ENCODE measurements at places on chromosomes 1 and 21.

GRCh38 chr1:240100371-240100934, 8.8 kb downstream of the FMN2 start:
- no peak for DNase-seq

- DNase-seq = no peak
These were observed 73.7 kb upstream of the FGGY start for GRCh38 chr1:59223198-59223597.

GRCh38 chr1:31885851-31886250, 52.3 kb downstream of the PTP4A2 start:
- DNase-seq = no peak

DNA sequence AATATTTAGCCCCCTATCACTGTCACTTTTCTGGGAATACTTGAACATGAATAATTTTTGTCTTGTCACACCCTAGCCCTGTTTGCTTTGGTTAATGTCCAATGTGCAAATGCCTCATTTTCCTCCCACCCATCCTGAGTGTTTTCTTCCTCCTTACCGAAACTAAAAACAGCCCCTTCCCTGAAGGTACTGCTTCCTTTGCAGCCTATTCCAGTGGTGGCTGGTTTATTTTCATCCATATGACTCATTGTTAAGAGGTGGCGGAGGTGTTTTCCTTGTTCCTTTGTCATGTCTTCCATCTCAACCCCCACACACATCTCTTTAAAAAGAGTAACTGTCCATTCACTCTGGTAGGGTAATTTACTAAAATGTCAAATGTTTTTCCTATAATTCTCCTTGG, 40.4 kb downstream of the CD55 start:
- DNase-seq = no peak

DNA sequence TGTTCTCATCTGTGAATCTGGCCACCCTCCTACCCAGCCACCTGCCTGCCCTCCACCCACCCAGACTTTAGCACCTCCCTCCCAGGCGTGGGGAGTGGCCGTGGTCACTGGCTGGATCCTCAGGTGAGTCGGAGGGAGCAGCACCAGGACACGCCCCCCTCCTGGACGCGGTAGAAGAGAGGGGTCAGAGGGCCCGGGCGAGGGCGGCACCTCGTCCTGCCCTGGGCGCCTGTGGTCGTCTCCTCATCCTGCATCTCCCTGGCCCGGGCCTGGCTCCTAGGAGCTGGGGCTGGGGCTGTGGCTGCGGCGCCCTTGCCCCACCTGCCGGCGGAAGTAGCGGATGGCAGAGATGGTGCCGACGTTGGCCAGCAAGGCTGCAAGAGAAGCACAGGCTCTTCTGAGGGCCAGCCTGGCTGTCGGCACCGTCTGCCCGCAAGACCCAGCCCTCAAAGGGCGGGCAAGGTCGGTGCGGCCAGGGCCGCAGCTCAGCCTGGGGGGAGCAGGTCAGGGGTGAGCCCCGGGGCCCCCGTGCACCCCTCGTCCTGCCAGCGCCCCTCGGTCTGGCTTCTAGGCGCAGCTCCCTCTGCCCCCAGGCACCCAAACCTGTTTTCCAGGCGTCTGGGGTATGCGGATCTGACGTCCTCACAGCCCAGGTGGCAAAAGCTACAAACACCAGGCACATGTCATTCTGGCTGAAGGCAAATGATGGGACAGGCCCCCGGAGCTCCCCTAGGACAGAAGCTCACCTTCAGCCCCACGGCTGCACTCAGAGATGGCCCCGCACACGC, 5.8 kb downstream of the PERM1 start:
- DNase-seq = no peak

DNA sequence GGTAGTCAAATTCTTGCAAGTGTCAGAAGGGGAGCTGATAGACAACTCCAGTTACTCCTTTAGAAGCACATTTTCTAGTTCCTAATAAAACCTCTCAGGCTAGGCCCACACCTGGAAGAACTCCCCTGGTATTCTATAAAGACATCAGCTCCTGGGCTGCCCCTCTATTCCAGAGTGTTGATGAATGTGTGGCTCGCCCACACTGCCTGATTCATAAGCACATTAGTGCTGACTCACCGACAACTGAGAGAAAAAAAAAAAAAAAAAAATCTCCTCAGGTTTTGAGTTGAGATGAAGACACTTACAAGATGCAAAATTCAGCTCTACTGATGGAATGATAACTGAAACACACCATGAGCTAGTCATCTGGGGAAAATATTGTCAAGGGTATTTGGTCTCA, 188.1 kb downstream of the TNR start:
- DNase-seq = no peak

GRCh38 chr1:173489149-173489600, 12.0 kb downstream of the PRDX6 start:
- DNase-seq = no peak

DNA sequence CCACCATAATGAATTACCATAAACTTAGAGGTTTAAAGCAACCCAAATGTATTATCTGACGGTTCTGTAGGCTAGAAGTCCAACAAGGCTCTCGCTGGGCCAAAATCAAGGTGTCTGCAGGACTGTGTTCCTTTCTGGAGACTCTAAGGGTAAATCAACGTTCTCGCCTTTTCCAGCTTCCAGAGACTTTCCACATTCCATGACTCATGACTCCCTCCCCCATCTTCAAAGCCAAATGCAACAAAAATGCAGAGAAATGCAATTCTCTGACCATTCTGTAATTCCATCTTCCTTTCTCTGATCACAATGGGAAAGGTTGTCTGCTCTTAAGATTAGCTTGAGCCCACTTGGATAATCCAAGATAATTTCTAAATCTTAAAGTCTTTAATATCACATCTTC, 287.1 kb downstream of the LTN1 start:
- peak; percentile 52 for DNase-seq

- DNase-seq = no peak
These were observed 96.8 kb downstream of the TENT5C start for GRCh38 chr1:117702654-117703053.

GRCh38 chr1:20507248-20507563, 745 bp downstream of the MUL1 start:
- no peak for DNase-seq

- DNase-seq = no peak
These were observed 262.1 kb downstream of the AKT3 start for GRCh38 chr1:243587823-243588560.

GRCh38 chr1:115665319-115666096, 23.7 kb downstream of the VANGL1 start:
- no peak for DNase-seq

DNA sequence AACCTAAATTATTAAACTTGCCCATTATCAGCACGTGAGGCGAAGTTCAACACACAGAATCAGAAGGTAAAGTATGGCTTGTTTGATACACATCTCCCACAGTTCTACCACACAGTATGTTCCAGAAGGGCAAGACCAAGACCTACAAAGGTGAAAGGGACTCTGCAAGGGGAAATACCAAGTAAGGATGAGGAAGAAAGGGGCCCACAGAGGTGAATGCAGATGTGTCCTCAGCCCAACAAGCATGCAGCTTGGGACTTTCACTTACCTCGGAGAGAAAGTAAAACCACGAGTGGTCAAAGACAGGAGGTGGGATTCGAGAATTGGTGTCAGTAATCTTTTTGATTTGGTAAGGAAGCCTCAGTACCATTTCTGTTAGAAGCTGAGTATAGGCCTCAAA, 85.8 kb downstream of the UBR4 start:
- no peak for DNase-seq

DNA sequence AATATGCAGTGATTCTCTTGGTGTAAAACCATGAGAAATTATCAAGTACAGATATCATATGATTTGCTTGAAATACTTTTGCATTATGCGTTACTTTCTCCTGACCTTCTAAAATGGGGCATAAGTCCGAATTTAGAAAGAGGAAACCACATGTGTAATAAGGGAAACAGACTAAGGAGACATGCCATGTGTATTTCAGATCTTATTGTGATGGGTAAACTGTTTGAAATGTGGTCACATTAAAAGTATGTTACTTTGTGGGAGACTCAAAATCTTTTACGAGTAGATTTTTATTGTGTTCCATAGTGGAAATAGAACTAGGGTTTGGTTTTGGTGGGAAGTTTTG, 173.0 kb downstream of the NFIA start:
- DNase-seq = no peak

DNA sequence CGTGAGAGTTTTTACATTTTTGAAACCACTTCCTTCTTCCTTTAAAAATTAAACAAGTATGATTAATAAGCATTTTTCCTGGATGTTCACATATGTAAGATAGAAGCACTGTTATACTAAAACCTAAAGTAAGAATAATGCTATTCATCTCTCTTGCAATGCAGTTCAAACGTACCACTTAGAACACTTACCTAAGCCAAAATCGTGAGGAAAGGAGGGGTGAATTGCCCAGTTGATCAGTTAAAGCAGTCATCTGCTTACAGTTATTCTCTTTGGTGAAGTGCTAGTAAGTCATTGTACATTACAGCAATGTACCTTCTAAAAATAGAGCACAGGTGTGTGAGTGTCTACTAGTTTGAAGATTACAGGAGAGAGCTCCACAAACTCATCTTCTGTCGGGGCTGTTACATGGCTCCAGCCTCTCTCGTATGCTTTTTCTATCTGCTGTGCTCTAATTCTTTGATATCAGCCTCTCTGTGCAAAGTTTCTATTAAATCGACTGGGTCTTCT, 3.4 kb downstream of the NCAM2 start:
- DNase-seq = no peak

- DNase-seq = peak; percentile 68
These were observed 18.2 kb downstream of the PHLDA3 start for GRCh38 chr1:201450721-201451291.

- DNase-seq = no peak
These were observed 584.8 kb downstream of the PLA2G4A start for GRCh38 chr1:187413405-187414169.

DNA sequence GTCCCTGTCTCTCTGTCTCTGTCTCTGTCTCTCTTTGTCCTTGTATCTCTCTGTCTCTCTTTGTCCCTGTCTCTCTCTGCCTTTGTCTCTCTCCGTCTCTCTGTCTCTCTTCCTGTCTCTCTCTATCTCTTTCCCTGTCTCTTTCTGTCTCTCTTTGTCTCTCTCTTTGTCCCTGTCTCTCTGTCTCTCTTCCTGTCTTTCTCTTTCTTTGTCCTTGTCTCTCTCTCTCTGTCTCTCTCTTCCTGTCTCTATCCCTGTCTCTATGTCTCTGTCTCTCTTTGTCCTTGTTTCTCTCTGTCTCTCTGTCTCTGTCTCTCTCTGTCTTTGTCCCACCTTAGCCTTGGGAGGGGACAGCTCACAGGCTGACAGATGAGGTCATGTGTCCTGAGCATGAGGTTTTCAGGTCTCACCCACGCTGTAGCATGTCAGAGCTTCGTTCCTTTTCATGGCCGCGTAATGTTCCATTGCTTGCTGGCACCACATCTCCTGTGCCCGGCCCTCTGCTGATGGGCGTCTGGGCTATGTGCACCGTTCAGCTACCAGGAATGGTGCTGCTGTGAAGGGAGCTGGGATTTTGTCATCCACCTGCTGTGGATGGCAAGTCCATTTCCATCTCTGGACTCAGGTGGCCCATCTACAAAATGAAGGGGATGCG, 27.6 kb downstream of the TP73 start:
- DNase-seq = no peak

DNA sequence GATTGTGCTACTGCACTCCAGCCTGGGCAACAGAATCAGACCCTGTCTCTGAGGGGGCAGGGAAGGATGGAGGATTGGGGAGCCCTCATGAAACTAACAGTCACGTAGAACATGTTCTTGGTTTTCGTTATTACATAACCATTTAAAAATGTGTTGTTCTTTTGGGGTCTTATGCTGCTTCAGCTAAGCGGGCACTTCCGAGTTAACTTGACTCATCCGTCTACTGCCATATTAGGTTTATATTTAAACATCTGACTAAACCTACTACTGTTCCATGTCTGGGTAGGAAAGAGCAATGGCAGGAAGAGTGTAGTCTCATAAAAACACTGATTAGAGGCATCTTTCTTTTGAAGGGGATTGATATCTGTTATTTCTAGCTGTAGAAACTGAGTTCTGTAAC, 59.5 kb upstream of the BMP8A start:
- DNase-seq = peak; percentile 68

- DNase-seq = no peak
These were observed 40.0 kb downstream of the PRAMEF20 start for GRCh38 chr1:13450204-13450603.

- no peak for DNase-seq
These were observed 14.6 kb downstream of the MTX1 start for GRCh38 chr1:155223047-155223446.

DNA sequence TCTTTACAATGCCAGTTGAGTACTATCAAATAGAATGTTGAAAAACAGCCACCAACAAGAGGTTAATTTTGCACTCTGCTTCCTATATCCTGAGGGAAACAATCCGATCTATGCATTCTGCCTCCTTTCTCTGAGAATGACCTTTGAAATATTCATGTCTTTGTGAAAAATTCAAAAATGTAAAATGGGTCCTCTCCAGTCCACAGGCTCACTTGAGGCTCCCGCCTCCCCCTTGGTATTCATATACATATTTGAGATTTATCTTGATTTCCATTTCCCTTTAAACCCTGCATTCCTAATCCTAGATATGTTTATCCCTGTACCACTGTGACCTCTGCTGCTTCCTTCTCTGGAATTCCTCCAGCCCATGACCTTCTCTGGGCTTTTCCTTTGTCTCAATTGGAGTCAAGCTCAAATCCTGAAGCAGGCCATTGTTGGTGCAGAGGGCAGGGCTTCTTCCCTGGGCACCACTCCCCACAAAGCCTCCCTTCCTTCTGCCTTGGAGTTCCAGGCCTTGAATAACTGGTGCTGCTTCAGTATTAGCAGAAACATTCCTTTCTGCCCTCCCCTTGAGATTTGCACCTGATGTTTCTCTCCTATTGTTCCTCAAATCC, 296.8 kb downstream of the PBX1 start:
- no peak for DNase-seq

- no peak for DNase-seq
These were observed 16.9 kb downstream of the LRRC8C start for GRCh38 chr1:89649783-89650182.

DNA sequence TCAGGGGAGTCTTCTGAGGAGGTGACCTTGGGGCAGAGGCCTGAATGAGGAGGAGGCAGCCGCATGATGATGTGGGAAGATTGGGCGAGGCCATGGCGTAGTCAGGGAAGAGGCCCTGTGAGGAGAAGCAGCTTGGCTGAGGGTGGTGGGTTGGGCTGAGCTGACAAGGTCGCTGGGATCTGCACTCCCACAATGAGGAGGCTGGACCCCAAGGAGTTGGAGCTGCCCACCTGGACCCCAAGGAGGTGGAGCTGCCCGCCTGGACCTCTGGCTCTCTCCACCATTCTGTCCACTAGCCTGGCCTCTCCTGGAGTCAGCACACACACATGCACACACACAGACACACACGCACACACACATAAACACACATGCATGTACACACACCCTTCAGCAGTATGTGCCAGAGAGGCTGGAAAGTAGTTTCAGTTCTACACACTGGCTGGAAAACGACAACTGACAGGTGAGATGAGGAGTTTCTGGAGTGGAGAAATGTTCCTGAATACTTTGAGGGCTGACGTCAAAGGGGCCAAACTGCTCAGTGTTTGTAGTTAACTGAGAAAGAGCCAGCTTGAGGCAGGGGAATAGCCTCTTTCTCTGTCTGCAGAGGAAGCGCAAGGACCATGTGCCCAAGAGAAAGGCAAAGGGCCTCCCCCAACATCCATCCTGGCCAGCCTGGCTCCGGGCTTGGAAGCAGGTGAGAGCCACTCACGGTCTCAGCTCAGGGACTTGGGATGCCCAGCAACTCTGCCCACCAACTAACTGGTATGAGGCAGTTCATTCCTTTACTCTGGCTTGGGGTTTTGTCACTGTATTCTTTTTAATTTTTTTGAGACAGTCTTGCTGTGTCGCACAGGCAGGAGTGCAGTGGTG, 7.1 kb downstream of the SMPDL3B start:
- DNase-seq = no peak

- no peak for DNase-seq
These were observed 204.7 kb upstream of the RGS18 start for GRCh38 chr1:191953526-191953925.

GRCh38 chr1:184030433-184031091, 7.0 kb downstream of the COLGALT2 start:
- DNase-seq = no peak
